ENCODE measurements at places on chromosomes 5 and 9. TPM values are rescaled to one million over a fixed set of nuclear protein-coding genes. Genes with fewer than 3 reads are reported as not detected.

DNA sequence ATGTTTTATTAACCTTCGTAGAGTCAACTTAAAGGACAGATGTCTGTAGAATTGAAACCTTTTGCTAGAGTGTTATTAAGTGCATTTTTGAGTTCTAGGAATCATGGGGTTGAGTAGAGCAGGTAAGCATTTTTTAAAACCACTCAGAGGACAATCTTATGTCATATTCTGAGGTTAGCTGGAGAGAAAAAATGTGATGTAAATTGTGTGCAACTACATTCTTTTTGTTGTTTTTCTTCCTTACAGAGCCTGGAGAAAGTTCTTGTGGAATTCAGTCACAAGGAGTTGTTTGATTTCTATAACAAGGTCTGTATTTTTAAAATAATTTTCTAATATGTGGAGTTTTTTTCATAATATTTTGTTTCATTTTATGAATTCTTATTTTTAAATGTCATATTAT lies 206.4 kb downstream of the COMMD10 start:
- no peak for DNase-seq

- DNase-seq, result no peak
These were observed 183.3 kb downstream of the SEC61B start for GRCh38 chr9:99405359-99405758.

- no peak for DNase-seq
These were observed 165.3 kb downstream of the ZNF608 start for GRCh38 chr5:124580925-124581737.

DNA sequence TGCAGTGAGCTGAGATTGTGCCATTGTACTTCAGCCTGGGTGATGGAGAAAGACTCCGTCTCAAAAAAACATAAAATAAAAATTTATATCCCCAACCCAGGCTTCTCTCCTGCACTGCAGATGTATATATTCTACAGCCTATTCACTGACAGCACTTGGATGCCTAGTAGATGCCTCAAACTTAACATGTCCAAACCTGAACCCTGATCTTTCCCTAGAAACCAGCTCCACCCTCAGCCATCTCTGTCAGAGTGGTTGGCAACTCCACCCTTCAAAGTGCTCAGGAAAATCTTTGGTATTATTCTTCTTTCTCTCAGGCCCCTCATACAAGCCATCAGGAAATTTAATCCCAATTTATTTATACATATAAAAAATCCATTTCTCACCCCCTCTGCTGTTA lies 36.9 kb upstream of the TXN start:
- DNase-seq, result no peak

- no peak for DNase-seq
These were observed 19.9 kb downstream of the NOTCH1 start for GRCh38 chr9:136525841-136526499.

- no peak for DNase-seq
These were observed 303.9 kb downstream of the TRIM32 start for GRCh38 chr9:116991051-116991450.

TRIM36 gene
- total RNA-seq, result 1.8 TPM

LMX1B gene
- not detected for total RNA-seq

NHP2 gene
- total RNA-seq, result 44.0 TPM

TPPP gene
- total RNA-seq, result 4.1 TPM

Data from urinary bladder (tissue), 4 donors.